ENCODE measurements at places on chromosomes 7 and 10.
A peak's percentile ranks its signal among the peaks of the same experiment; 100 is the strongest.

GRCh38 chr10:88386821-88387773 is 196.0 kb downstream of the RNLS start:
- DNase-seq = peak; percentile 62

DNA sequence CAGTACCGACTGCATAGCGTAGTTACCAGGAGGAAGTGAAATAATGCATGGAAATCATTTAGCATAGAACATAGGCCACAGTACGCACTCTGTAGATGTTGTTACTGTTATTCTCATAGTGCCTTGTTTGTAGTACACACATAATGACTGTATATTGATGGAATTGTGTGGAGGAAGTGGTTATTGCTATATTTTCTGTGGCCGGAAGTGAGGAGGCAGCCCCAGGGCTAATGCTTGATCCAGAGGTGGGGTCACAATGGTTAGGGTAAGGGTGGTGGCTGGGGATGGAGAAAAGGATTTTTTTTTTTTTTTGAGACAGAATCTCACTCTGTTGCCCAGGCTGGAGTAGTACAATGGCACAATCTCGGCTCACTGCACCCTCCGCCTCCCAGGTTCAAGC is 4.5 kb upstream of the MGAM start:
- DNase-seq = no peak

- no peak for DNase-seq
Observed at GRCh38 chr10:48608279-48608681, 3.4 kb upstream of the ARHGAP22 start.

GRCh38 chr10:97648562-97649404 is 8.3 kb downstream of the PI4K2A start:
- DNase-seq = no peak

DNA sequence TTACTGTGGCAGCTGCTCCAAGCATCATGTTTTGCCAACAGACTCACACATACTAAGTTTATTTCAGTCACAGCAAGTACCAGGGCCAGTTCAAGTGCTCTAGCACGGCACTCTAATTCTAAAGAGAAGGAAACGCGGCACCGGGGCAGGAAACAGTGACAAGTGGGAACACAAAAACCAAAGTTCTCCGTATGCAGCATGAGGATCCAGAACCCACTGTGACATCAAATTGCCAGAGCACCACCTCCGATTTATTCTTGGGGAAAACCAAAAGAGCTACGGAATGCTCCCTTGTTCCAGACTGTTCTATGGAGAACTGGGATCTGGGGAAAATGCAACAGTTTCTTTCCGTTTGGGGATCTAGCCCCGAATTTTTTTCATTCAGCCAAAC is 448 bp upstream of the PTER start:
- DNase-seq = no peak

GRCh38 chr7:118061386-118061785 is 122.6 kb upstream of the LSM8 start:
- no peak for DNase-seq

DNA sequence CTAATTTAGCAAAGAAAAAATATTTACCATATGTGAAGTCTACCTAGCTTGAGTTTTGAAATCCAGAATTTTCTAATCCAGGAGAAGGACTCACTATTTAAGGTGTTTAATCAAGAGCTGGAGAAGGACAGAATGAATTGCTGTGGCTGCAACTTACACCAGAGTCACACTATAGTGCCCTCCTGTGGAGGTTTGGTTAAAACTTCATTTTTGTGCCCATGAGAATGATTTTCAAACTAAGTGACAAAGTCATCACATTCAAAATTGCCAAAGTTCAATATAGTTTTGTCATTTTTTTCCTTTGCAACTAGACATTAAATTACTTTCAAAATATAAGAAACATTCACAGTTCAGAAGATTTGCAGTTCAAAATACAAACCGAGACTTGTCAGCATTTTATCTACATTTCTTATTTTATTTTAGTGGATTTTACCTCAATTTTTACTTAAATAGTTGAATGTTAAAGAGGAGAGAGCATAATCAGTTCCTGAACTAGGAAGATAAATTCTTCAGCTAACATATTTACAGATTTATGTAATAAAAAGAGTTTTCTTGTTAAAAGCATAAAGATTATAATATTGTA is 70.7 kb downstream of the CABCOCO1 start:
- DNase-seq = no peak

- DNase-seq = peak; percentile 21
Observed at GRCh38 chr7:107463139-107464078, 6.4 kb upstream of the GPR22 start.

DNA sequence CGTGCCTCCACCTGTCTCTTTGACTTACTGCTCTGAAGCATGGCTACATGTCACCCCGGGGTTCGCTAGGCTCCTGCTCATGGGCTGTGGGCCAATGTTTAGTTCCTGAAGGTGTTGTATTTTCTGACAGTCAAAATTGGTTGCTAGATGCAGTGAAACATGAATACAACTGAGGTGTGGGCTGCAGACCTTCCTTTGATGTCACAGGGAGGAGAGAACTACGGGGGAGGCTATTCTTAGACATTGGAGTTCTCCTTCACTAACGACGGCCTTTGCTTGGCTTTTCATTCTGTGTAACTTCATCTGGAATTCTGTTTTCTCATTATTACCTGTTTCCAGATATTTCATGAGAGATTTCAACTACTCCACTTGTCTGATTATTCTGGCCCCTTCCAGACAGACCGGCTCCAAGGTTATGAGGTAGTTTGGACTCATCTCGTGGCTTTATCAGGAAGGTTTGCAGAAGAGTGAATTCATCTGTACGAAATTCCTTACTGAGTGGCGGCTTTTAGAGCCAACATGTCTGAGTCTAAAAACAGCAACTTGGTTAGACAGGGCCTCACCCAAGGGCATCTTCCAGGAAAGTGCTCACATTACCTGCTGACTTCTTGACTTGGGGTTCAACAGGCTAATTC is 774.7 kb downstream of the SUGCT start:
- no peak for DNase-seq

GRCh38 chr7:116408166-116408565 is 91.4 kb upstream of the CAV2 start:
- no peak for DNase-seq
